ENCODE measurements at places on chromosomes 5 and 9.

GRCh38 chr9:18068900-18069299, 405.1 kb upstream of the ADAMTSL1 start:
- DNase-seq: no peak

DNA sequence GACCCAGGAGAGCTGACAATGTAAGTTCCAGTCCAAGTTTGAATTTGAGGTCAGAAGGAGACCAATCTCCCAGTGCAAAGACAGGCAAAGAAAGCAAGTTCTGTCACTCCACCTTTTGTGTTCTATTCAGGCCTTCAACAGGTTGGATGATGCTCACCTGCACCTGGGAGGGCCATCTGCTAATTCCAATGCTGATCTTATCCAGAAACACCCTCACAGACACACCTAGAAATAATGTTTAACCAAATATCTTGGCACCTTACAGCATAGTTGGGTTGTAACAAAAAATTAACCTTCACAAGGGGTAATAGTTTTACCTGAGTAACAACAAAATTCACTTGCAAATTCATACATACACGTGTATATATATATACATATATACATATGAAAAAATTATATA, 190.8 kb downstream of the DIRAS2 start:
- DNase-seq: no peak

GRCh38 chr9:137758067-137758466, 119.5 kb upstream of the CACNA1B start:
- no peak for DNase-seq

GRCh38 chr9:94761481-94761880, 35.0 kb downstream of the AOPEP start:
- no peak for DNase-seq

Measured in caudate nucleus (tissue), 63 donors.